GDM1 (cell line): ENCODE measurements at places on chromosomes 6 and 20.
A peak's percentile ranks its signal among the peaks of the same experiment; 100 is the strongest.

DNA sequence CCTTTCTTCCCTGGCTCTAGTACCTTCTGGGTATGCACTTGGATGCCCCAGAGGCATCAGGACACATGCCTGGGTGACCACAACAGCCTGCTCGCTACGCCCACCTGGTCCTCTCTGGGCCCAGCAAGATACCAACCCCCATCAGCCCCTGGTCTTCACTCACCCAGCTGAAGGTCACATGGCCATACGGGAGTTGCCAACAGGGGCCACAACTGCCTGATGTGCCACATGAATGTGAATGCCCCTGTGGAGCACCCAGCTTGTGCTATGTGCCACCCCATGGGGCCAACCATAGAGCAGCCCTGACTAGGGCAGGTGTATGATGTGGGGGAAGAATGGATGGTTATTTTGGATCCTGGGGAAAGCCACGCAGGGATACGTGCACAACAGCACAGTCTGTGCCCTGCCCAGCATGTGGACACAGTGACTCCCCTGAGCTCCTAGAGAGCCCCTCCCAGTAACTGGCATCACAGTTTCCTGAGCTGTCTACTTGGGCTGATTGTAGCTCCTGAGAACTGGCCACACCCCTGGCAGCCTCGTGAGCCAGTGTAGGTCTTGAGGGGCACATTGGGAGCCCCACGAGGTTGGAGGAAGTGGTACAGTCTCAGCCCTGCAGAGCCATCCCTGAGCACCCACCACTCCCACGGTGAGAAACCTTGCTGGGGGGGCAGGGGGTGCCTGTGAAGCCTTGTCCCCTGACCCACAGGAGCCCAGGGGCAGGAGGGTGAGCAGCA, 10.5 kb upstream of the PCMTD2 start:
- DNase-seq: no peak

GRCh38 chr6:131947986-131948661, 3.0 kb downstream of the CCN2 start:
- DNase-seq: no peak

DNA sequence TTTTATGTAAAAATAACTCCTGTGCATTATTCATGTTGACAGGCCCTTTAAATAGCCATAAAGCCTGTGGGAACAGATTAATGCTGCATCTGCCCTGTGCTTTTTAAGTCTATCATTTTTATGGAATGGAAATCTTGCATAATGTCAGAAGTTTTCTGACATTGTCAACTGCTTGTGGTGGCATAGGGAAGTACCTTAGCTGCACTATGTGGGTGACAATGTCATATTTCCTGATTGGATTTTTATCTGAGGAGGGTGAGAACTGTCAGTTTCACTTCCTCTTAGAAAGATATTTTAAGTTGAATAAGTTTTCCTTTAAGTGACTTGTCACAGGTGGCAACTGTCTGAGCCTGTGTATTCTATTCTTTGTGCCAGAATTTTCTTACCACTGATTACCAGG, 267.9 kb downstream of the PLCB1 start:
- peak; percentile 56 for DNase-seq

GRCh38 chr6:162416831-162417537, 310.6 kb downstream of the PRKN start:
- no peak for DNase-seq

DNA sequence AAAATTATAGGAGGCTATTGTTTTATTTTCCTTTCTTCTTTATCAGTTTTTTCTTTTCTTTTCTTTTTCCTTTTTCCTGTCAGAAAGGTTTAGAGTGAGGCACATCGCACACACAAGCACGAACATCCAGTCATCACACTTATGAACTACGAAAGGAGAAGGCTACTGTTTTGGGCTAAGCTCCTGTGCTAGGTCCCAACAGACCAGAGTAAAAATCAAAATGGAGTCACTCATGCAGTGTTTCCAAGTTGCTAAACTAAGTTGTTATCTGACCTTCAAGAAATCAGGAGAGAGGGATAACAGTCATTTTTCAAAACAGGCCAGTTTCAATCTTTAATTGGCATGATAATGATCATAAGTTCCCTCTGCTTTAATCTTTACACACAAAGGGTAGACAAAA, 93.6 kb downstream of the CD24 start:
- no peak for DNase-seq

GRCh38 chr20:4989570-4989969, 11.7 kb downstream of the SLC23A2 start:
- no peak for DNase-seq

GRCh38 chr6:112281821-112282615, 27.7 kb upstream of the LAMA4 start:
- DNase-seq: no peak

- DNase-seq: no peak
Observed at GRCh38 chr20:23079016-23079351, 7.1 kb downstream of the CD93 start.

DNA sequence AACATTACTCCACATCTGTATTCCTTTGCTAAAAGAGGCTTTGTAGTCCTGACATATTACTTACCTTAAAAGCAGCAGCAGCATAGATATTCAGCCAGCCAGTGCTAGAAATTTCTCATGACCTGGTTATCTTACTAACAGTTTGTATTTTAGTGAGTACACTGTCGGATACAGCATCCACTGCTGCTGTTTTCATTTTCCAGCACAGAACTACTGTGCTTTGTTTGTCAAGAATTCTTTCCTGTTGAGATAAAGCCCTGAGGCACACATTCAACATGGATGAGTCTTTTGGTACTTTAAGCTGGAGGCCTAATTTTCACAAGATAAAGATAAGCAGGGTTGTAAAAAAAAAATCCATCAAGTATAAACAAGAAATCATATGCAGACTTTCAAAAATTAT, 311.2 kb upstream of the OPRM1 start:
- no peak for DNase-seq

DNA sequence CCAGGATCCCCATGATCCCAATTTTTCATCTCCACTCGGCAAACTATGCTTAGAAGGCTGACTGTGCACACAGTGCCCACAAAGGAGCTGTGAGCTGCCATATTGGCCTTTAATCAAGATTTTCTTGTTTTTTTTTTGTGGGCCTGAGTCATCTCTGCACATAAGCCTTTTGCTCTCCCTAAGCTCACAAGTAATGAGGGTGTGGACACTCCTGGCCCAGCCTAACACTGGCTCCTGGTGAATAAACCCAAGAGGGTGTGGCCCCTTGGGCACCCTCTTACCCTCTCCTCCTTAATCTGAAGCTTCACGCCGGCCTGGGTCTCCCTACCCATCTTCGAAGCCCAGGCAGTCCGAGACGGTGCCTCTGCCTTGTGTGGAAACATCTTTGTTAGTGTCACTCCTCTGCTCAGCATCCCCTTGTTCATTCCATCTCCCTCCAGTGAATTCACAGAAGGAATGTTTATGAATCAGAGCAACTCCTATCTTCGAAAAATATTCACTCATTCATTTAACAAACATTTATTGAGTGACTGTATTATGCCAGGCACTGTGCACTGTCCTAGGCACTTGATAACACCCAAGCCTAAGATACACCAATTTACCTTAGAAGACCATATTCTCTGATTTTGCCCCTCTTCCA, 22.2 kb upstream of the MRPS10 start:
- DNase-seq: no peak

DNA sequence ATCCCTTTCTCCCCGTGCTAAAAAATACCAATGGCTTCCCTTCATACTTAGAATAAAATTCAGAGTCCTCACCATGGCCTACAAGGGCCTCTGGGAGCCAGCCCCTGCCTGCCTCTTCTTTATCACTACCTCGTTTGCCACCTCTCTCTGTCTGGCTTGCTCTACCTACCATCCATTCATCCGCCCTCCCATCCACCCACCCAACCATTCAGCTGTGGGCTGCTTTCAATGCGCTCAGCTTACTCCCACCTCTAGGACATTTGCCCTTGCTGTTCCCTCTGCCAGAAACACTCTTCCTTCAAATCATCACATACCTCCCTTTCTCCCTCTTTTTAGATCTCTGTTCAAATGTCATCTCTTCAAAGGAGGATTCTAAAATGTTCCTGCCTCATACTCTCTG, 44.4 kb downstream of the PACSIN1 start:
- no peak for DNase-seq

DNA sequence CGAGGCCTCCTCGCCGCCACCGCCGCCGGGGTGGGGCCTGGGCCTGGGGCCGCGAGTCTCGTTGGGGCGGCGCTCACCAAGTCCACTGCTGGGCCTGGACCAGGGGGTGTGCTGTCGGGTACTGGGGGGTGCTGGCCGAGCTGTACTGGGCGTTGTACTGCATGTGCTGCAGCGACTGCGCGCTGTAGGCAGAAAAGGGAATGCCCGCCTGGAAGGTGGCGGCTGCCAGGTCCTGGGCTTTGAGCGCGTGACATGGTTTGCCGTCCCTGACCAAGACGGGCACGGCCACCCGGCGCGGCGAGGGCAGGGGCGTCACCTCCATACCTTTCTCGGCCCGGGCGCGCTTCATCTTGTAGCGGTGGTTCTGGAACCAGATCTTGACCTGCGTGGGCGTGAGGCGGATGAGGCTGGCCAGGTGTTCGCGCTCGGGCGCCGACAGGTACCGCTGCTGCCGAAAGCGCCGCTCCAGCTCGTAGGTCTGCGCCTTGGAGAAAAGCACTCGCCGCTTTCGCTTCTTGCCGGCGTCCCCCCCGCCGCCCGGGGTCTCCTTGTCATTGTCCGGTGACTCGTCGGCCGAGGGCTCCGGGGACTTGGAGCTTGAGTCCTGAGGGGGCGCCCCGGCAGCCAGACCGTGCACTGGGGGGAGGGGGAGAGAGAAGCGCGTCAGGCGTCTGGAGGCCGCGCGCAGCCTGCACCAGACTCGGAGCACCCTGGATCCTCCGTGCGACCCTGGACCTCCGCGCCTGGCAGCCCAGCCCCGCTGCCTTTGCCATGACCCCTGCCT, 1.8 kb downstream of the NKX2-2 start:
- no peak for DNase-seq

DNA sequence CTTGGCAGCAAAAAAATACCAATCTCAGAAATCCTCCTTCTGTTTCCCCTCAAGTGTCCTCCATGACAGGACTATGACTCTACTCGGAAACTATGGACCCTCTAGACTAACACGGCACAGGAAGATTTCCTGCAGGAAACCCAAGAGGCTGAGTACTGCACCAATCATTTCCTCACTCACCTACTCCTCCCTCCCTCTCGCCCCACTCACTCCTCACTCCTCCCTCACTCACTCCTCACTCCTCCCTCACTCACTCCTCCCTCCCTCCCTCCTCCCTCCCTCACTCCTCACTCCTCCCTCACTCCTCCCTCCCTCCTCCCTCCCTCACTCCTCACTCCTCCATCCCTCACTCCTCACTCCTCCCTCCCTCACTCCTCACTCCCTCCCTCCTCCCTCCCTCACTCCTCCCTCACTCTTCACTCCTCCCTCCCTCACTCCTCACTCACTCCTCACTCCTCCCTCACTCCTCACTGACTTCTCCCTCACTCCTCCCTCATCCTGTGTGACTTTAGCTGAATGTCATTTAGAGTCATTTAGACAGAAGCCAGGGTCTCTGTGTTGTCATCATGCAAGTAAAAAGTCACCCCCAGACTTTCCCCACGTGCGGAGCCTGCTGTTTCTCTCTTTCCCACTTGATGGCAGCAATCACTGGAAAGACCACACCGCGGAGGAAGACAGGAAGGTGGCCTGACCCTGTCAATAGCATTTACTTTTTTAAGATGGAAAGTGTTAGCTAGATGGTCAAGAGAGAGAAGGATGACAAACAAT, 226.8 kb upstream of the PDE10A start:
- no peak for DNase-seq

DNA sequence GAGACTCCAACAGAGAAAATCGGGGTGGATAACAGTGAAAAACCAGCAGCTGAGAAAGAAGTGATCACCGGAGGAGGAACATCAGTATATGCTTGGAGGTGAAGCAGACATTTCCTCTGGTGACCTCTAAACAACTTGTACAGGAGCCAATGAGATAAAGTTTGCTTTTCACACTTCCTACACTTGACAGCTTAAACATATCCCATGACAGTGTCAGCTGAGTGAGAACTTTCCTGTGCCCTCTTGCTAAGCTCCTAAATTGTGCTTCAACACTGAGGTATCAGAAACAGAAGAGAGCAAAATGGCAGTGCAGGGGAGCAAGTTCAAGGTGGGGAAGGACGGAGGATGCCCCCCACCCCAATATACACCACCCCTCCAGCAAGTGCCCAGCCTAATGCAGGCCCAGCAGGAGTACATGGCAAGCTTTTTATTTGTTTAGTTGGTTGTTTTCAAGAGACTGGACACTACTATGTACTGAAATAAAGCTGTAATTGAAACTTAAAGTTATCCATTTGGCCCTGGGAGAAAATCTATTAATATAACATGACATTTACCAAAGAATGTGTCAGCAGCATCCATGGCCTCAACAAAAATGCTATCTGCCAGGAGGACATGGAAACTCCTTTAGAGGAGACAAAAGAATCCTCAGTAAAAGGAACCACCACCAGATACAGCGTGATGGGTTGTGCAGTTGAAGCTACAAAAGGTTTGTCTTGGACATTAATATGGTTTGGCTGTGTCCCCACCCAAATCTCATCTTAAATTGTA, 540.2 kb downstream of the PRKN start:
- no peak for DNase-seq

- DNase-seq: no peak
Observed at GRCh38 chr6:147135211-147135681, 69.0 kb upstream of the STXBP5 start.

- DNase-seq: no peak
Observed at GRCh38 chr6:150202404-150202803, 59.6 kb downstream of the PPP1R14C start.

- no peak for DNase-seq
Observed at GRCh38 chr20:45949542-45950329, 15.3 kb downstream of the PCIF1 start.

DNA sequence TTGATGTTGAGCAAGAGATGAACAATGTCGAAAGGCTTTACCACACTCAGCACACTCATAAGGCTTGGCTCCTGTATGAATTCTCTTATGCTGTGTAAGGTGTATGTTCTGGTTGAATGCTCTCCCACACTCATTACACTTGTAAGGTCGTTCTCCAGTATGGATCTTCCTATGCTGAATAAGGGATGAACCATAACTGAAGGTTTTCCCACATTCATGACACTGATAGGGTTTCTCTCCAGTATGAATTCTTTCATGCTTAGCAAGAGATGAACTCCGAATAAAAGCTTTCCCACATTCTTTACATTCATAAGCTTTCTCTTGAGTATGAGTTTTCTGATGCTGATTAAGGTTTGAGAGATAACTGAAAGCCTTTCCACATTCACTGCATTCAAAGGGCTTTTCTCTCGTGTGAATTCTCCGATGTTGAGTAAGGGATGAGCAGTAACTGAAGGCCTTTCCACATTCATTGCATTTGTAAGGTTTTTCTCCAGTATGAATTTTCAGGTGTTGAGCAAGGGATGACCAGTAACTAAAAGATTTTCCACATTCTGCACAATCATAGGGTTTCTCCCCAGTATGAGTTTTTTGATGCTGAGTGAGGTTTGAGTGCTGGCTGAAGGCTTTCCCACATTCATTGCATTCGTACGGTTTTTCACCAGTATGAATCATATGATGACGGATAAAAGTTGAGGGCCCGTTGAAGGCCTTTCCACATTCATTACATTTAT, 21.1 kb downstream of the ZNF184 start:
- no peak for DNase-seq

GRCh38 chr6:3882866-3883265, 33.7 kb downstream of the FAM50B start:
- DNase-seq: no peak
